HFFc6 (cell line): ENCODE measurements at places on chromosomes 7 and 10.

GRCh38 chr7:48360574-48360973 lies 189.3 kb downstream of the ABCA13 start:
- peak; percentile 51 for DNase-seq

- DNase-seq = peak; percentile 35
These were observed 283.5 kb downstream of the ARHGAP12 start for GRCh38 chr10:31644931-31645633.

DNA sequence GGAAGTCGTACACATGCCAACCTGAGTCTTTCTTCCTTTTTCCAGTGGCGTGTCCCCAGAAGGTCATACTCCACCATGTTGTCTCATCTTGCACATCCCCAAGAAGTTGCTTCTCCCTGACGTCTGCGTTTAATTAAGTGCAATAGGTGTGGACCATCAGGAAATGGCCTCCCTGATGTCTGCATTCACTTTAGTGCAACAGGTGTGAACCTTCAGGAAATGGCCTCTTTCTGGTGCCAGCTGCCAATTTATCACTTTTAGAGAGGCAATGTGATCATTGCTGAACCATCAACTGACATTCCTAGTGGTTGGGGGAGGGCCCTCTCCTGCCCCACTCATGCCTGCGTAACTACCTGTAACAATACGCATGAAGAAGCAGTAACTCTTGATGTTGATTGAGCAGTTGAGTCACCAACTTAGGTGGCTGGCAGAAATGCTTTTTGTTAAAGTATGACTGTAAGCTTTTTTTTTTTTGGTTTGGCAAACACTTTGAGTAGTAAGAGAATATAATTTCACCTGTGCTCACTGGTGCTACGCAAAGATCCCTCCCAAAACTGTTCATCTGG lies 25.8 kb downstream of the SCIN start:
- DNase-seq = no peak

DNA sequence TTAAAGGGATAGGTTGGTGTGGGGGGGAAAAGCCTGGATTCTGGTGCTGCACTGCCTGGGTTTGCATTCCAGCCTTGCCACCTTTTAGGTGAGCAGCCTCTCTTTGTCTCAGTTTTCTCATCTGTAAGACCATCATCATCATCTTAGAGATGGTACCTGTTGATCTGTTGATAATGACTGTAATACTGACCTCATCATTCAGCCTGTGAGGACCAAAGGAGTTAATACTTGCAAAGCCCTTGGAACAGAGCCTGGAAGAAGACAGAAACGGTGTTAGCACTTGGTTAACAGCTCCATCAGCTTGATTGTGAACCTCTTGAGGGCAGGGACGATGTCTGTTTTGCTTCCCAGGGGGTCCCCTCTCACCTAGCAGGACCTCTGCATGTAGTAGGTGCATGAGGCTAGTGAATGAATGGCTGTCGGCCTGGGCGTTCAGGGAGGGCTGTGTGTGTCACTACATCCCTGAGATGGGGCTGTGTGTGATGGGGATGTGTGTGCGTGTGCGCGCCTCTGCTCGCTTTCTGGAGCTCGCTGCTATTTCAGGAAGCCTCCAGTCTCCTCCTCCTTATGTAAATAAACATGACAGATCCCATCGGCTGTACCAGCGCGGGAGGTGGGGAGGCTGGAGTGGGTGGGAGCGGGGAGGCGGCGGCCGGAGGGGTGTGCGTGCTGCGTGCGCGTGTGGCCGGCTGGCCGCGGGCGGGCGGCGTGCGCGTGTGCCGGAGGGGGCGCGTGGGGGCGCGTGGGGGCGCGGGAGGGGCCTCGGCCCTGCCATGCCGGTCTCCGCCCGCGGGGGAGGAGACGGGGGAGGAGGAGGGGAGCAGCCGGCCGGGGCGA lies 61.2 kb downstream of the NEURL1 start:
- peak; percentile 54 for DNase-seq

GRCh38 chr10:5540891-5541290 lies 16.1 kb downstream of the CALML3 start:
- DNase-seq = no peak

DNA sequence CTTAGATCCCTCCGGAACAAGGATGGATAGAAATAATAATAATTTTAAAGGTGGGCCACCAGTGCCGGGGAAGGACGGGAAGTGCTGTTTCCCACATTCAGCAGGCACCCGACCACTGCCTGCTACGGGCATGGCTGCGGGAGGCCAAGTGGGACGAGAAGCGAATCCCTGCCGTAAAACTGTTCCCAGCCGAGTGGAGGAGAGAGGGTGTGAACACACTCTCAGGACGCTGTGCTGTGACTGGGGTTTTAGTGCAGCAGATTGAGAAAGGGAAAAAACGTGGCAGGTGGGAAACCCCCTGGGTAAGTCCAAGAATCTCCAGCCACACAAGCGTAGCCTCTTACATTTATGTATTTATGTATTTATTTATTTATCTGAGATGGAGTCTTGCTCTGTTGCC lies 158.8 kb downstream of the DNAJB6 start:
- no peak for DNase-seq

GRCh38 chr7:83502636-83503035 lies 146.3 kb downstream of the SEMA3E start:
- DNase-seq = no peak

GRCh38 chr7:18206331-18206730 lies 178.7 kb upstream of the PRPS1L1 start:
- no peak for DNase-seq

DNA sequence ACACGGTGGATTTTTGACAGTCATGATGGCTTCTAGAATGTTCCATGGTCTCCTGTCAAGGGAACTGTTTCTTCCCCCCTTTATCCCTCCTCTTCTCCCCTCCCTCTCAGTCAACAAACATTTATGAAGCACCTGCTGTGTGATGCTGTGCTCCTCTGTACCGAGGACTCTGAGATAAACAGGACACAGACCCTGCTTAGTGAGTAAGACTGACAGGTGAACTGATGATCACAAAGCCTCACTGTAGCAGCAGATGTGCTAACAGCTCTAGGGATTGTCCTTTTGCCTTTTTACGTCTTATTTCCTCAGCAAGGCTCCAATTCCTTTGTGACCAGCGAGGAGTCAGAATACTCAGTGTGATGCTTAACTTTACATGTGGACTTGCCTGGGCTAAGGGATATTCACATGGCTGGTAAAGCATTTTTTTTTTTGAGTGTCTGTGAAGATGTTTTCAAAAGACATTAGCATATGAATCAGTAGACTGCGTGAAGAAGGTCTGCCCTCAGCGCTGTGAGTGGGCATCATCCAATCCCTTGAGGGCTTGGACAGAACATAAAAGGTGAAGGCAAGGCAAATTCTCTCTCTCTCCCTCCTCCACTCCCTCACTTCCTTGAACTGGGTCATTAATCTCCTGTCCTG lies 170.1 kb downstream of the ADRA2A start:
- no peak for DNase-seq
